B cell (primary cell): ENCODE measurements at places on chromosomes 11 and 22. TPM values are rescaled to one million over a fixed set of nuclear protein-coding genes. Genes with fewer than 3 reads are reported as not detected.

The ACER3 gene
- total RNA-seq: 11.3 and 12.9 TPM in 2 replicates

The ARHGAP20 gene
- 0.58 and 0.91 TPM in 2 replicates for total RNA-seq

The ASRGL1 gene
- 0.49 and 1.1 TPM in 2 replicates for total RNA-seq

The CABP7 gene
- not detected in 2 replicates for total RNA-seq

The KLHL35 gene
- total RNA-seq: 0.39 and 0.59 TPM in 2 replicates

The ATXN10 gene
- total RNA-seq: 95.5 and 104 TPM in 2 replicates

The CHCHD10 gene
- 54.0 and 57.2 TPM in 2 replicates for total RNA-seq

The MUC6 gene
- total RNA-seq: not detected in 2 replicates

The MN1 gene
- total RNA-seq: 0.02 and 0.07 TPM in 2 replicates

The OR8D4 gene
- not detected in 2 replicates for total RNA-seq

The OR52A1 gene
- not detected in 2 replicates for total RNA-seq

The WDR74 gene
- 131 and 136 TPM in 2 replicates for total RNA-seq

The UBQLN3 gene
- total RNA-seq: 0.46 and 0.59 TPM in 2 replicates

The CRYBB2 gene
- total RNA-seq: not detected in 2 replicates

The C11orf91 gene
- total RNA-seq: not detected in 2 replicates

The KBTBD4 gene
- 20.3 and 20.7 TPM in 2 replicates for total RNA-seq

The BIK gene
- total RNA-seq: 1.3 TPM in 2 replicates

The BDNF gene
- total RNA-seq: not detected in 2 replicates

The CRYBA4 gene
- not detected in 2 replicates for total RNA-seq

The JAML gene
- total RNA-seq: 9.6 and 9.7 TPM in 2 replicates

The HOATZ gene
- not detected in 2 replicates for total RNA-seq

The JRKL gene
- total RNA-seq: 12.5 and 12.9 TPM in 2 replicates

The CHRNA10 gene
- 4.0 and 5.2 TPM in 2 replicates for total RNA-seq

The PAMR1 gene
- total RNA-seq: not detected in 2 replicates

The CARD16 gene
- 25.0 and 33.6 TPM in 2 replicates for total RNA-seq

The LDLRAD3 gene
- not detected in 2 replicates for total RNA-seq

The TENM4 gene
- 2.1 and 5.7 TPM in 2 replicates for total RNA-seq
